ENCODE measurements at places on chromosomes 13 and 19.

DNA sequence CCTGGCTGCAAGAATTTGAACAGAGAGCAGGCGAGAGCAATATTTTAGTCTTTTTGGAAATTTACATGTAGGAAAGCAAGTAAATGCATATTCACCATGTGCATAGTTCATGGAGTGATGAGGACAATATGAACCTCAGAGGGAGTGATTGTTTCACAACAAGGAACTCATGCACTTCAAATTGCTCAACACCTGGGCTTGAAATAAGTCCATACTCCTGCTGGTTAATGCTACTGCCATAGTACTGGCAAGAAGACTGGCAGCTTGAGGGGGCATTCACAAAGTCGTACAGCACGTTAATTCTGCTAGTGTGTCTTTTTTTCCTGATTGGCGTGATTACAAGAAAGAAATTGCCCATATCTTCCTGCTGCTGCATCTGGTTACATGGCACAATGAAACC is 267.6 kb downstream of the PCDH17 start:
- no peak for DNase-seq

DNA sequence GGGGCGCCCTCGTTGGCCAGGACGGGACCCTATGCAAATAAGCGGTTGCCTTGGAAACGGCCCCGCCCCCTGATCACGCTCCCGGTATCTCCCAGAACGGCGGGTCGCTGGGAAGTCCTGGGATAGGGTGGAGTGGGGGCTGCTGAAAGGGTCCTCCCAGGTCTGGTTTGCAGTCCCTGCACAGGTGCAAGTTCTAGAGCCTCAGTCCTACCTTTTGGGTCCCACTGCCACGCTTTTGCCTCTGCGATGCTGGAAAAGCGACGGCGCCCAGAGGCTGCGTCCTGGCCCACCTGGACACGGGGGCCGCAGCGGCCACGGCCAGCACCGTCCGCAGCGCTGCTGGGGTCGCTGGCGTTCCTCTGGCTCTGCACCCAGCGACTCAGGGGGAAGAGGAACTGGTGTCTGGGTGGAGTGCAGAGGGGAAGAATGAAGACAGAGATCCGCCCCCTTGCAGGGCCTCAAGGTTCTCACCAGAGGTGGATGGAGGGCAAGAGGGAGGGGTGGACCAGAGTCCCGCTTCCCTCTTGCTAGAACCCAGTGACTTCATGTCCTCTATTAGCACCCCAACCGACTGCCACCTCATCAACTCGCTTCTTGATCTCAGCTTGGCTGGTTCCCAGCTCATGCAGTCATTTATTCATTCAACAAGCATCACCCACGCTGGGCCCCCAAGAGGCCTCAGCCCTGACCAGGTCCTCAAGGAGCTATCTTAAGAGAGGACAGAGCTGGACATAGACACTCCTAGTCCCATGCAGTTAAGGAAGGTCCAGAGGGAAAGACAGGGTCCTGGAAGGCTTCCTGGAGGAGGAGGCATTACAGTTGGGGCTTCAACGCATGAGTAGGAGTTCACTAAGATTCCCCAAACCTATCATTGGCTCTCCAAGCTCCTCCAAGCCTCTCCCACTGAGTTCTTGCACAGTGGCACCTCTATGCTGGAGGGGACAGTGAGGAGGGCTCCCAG is at the start of gene LRRC25:
Gene LRRC25 (minus strand): TSS at position 381 of the 961 bp plus-strand sequence. CDS start 659 bp downstream, outside the sequence.
- no peak for DNase-seq

DNA sequence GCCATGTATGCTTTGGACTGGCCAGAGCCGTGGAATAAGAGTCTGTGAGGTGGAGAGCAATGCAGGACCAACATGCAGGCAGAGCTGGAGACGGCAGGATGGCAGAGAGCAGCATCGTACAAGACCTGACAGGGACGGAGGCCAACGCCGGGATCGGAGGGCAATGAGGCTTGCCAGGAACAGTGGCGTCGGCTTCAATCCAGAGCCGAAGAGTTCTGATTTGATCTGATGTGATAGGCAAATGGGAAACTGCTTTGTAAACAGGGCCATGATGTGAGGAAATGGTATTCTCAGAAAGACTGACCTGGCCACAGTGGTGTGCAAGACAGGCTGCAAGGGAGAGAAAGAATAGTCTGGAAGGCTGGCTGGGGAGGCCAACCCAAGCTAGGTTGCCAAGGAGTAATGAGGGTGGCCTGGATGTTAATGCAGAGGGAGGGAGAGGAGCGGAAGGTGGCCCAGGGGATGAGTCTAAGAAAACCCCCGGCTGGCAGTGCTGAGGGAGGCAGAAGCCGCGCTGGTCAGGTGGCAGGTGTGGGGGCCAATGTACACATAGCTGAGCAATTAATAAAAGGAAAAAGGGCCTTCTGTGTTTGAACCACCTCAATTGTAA is 26.7 kb downstream of the RCBTB2 start:
- no peak for DNase-seq

DNA sequence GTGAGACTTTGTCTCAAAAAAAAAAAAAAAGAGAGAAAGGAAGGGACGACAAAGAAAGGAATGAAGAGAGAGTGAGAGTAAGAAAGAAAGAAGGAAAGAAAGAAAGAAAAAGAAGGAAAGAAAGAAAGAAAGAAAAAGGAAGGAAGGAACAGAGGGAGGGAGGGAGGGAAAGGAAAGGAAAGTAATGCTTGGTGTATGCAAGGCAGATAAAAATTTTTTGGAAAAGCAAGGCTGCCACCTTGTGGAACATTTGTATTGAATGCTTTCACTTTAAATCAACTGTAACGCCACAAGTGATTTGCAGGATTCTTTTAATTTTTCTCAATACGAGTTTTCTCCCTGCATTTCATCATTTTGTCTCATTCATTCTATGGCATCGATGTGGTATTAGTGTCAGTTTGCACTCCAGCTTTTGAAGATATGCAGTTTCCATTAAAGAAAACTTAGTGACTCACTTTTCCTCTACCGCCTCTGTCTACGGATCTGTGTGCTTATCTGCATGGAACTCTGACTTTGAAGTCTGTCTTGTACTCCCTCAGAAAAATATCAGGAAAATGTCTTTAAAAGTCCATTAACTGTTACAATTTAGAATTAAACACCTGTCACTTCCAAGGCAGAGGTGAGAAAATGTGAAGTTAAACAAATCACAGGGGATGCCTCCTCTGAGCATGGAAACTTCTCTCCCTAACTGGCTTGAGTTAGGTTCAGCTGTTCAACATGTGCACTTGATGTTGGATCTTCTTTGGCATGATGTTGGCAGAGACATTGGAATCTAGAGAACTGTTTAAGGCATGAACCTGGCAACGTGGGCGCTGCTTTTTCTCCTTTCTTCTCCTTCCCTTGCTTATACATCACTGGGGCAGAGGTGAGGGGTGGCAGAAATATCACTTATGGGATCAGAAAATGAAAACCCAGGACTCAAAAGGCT is 20.0 kb upstream of the ZDHHC20 start:
- peak; percentile 24 for DNase-seq

DNA sequence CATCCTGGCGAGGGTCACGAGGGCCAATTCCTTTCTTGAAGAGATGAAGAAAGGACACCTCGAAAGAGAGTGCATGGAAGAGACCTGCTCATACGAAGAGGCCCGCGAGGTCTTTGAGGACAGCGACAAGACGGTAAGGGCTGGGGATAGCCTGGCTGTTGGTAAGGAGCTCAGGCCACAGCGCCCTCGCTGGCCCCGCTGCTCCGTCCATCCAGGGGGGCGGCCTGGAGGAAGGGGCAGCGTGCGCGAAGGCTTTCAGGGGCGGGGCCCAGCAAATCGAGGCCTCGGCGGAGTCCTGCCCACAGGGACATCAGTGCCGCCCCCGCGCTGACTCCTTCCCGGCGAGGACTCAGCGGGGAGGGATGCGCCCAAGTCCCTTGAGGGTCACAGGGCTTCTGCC is 6.9 kb downstream of the F10 start:
- no peak for DNase-seq

- DNase-seq = no peak
These were observed 553 bp upstream of the SLC7A1 start for GRCh38 chr13:29596064-29596418.

DNA sequence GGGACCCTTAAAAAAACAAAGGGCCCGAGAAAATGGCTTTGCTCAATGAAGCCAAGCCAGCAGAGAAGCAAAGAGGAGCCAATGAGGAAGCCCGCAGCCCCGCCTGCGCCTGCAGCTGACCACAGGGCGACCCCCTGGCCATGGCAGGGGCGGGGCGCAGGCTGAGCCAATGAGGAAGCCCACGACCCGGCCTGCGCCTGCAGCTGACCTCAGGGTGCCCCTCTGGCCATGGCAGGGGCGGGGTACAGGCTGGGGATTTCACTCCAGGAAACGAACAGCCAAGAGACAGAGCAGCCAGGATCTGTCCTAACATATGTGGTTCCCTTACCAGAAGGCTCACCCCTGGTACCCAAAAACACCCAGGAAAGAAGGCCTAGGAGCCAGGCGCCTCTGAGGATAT is 101.4 kb downstream of the STK24 start:
- DNase-seq = no peak

DNA sequence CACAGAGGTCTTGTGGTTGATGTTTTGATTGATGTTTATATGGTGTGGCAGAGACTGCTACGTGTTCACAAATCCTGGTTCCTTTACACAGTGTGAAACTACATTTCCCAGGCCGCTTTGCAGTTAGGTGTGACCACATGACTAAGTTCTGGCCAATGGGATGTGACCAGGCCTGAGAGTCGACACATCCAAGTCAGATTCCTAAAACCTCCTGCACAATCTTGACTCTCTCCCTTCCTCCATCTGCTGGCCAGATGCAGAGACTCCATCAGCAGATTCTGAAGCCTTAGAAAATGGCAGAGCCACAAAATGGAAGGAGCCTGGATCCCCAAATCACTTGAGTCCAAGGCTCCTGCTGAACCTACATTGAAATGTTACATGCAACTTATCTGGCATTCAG is 12.6 kb downstream of the CD37 start:
- DNase-seq = no peak

- DNase-seq = no peak
These were observed 9.2 kb downstream of the UBE2S start for GRCh38 chr19:55398200-55398925.

DNA sequence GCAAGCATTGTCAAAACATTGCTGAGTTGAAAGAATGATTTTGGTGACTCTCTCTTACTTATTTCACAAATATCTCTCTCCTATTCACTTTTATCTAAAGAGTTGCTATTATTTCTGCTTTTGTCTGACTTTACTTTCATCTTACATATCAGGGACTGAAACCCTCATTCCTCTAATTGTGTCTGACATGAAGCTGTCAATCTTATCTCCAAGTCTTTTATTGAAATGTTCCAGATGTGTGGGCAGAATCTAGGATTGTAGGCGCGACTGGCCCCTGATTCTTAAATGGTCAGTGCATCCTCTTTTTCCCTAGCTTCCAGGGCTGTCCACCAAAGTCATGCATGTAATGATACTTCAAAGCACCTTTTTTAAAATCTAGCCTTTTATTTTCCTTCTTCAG is 174.6 kb downstream of the NDFIP2 start:
- no peak for DNase-seq

- DNase-seq = no peak
These were observed 1338.1 kb upstream of the SLC10A2 start for GRCh38 chr13:104404325-104404724.

GRCh38 chr13:96636001-96636709 is 358.1 kb downstream of the OXGR1 start:
- no peak for DNase-seq

DNA sequence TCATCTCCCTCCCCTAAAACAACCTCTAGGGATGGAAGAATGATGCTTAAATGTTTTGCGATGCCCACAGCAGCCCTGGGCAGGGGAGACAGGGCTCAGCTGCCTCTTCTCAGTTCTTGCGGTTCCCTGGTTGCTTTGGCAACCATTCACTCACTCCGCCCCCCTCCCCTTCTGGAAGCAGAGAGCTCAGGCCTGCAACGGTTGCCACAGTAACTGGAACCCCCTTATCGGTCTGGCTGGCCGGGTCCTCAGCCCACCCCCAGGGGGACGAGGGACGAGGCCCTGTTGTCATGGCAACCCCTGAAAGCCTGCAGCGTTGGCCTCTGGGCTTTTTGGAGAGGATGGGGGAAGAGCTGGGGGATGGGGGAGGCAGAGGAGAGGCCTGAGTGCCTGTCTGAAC is 19.5 kb downstream of the NOVA2 start:
- DNase-seq = no peak

- no peak for DNase-seq
These were observed 19.8 kb downstream of the PROZ start for GRCh38 chr13:113178070-113178895.

- DNase-seq = no peak
These were observed 104.3 kb upstream of the PCDH17 start for GRCh38 chr13:57527114-57527735.

DNA sequence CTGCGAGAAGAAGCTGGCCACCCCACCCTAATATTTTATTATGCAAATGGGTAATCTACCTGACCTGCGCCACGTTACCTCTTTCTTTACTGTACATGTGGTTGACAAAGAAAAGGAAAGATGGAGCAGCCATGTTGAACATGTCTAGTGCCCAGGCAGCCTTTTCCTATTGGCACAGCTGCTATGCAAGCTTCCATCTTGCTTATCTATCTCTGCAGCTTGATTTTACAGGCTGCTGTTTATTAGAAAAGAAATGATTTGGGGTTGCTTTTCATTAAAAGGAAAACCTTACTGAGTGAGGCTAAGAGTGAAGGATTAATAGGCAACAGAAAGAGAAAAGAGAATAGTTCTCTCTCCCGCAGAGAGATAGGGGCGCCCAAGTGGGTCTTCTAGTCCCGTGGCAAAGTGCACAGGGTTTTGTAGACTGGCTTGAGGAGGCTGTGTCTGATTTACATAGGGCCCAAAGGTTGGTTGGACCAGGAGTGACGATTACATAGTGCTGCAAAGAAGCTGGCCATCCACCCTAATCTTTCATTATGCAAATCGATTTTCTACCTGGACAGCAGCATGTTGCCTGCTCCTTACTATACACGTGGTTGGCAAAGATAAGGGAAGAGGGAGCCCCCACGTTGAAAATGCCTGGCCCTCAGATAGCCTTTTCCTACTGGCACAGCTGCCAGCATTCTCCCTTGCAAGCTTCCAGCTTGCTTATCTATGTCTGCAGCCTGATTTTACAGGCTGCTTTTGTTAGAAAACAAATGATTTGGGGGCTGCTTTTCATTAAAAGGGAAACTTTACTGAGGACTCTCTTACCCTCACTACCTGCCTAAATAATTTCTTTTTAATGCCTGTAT is 28.3 kb downstream of the OR10H4 start:
- DNase-seq = no peak

- no peak for DNase-seq
These were observed 22.1 kb downstream of the CUL4A start for GRCh38 chr13:113231306-113232207.

DNA sequence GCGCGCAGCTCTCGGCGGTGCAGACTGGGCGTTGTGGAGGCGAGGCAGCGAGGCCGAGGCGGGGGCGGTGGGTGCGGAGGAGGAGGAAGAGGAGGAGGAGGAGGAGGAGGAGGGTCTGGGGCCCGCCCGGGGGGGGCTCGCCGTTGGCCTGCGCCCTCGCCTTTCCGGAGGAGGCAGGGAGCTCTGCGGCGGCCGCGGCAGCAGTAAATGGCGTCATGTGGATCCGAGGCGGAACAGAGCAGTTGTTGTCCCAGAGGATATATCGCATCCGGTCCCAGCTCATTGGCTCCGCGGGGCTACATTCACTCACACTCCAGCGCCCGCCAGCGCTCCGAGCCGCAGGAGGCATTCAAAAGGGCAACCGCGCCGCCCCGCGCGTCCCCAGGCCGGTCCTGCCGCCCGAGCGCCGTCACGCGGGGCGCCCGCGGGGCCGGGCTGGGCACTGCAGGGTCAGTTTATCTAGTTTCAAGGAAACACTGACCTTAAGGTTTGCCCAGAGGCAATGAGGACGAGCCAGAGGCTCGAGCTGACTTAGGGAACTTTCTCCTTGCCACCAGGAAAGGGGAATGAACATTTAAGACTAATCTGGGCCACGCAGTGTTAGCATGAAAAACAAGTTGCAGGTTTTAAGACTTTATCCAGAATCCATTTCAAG is at the start of gene SPRY2:
Gene SPRY2 (minus strand): TSS at position 26 of the 655 bp plus-strand sequence. CDS start 3,421 bp downstream, outside the sequence.
- peak; percentile 93 for DNase-seq

- DNase-seq = no peak
These were observed 2.2 kb downstream of the THSD8 start for GRCh38 chr19:12804051-12804450.
